Activated naive CD8-positive, alpha-beta T cell treated with anti-CD3 and anti-CD28 coated beads, Interleukin-2, amount 10 ng/mL, durations not matched to agents 7 days and 5 days (primary cell): ENCODE measurements at places on chromosomes 4 and X. TPM values are rescaled to one million over a fixed set of nuclear protein-coding genes. Genes with fewer than 3 reads are reported as not detected.

DNA sequence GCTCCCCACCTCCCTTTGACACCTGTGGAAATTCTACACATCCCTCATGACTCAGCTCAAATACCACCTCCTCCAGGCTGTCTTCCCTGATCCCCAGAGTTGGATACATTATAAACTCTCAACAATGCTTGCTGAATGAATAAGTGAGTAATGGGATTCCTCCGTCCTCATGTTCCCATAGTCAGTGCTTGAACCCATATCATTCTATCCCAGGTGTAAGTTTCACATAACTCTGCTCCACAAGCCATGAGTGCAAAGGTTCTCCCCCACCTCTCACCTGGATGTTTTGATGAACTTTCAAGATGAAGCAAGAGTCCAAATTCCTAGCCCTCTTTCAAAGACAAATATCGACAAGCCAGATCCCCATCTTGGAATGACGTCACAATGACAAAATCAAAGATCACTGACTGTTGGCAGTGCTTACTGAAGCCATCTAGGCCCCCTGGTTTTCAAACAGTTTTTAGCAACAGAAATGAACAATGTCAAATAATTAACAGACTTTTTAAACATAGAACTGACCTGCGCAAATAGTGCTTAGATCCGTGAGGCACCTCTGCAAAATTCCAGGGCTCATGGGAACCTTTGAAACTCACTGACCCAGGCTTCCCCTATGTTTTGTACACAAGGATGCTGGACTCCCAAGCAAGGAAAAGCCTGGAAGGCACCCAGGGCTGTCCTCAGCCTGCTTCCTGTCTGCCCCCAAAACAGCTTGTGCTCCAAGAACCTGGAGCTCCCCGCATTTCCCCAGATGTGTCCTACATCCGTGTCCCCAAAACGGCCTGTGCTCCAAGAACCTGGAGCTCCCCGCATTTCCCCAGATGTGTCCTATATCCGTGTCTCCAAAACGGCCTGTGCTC, 4.0 kb downstream of the SLC2A9 start:
- DNase-seq = no peak

SGCB gene
- total RNA-seq = 10.1 TPM

DNA sequence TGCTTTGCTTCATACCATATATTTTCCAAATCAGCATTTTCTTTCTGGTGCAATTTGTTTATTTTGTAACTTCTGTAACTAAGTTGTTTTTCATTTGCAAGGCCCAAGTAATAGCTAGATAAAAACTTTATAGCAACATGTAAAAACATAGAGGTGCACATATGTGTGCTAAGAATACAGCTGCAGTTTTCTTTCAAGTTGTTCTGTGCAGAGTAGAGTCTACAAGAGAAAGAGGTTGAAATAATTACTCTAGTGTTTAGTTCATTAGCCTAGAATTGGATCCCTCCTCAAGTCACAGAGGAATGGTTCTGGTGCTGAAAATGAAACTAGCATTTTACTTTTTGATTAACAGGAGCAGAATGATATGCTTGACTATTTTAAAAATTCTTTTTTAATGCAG, 32.2 kb upstream of the PDLIM5 start:
- no peak for DNase-seq

CC2D2A gene
- not detected for total RNA-seq

DNA sequence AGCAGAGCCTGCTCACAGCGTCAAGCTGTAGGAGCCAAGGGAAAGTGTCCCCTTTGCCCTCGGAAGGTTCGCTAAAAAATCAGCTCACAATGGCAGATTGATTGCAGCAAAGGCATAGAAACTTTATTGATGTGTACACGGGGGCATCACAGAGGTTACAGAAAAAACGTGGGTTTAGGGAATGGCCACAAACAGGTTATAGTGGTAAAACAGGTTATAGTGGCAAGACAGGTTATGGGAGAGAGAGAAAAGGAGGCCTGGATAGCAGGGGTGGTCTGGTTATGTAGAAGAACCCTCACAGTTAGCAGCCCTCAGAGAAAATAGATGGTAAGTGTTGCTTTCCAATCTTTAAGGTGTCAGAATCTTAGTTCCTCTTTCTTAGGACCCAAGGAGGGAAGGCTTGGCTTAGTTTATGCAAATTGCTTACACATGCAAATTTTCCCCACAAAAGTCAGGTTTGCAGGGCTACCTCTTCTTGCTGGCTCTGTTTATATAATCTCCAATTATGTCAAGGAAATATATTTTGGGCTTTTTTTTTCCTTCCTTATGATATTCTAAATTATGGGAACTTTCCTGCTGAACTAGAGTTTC, 113.7 kb downstream of the BMP15 start:
- DNase-seq = no peak

LINC00632 gene
- not detected for total RNA-seq

GRCh38 chr4:156374894-156375293, 421.2 kb upstream of the CTSO start:
- no peak for DNase-seq

GRCh38 chrX:19046343-19047215, 62.7 kb upstream of the PHKA2 start:
- no peak for DNase-seq
